Heart left ventricle (tissue), 16 donors: ENCODE measurements at places on chromosomes 1 and 21. TPM values are rescaled to one million over a fixed set of nuclear protein-coding genes. Genes with fewer than 3 reads are reported as not detected.

DNA sequence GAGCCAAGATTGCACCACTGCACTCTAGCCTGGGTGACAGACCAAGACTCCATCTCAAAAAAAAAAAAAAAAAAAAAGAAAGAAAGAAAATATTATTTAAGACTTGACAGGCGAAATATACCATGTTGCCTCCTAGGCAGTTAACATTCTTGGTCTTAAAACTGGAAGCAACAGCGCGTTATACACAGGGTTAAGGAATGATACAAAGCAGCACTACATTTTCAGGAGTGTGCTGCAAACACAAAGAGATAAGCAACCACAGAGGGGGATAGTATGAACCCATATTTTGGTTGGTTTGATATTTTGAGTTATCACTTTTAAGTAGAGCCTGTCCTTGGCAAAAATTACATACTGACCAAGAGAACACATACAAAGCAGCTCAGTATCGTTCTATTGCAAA, 25.1 kb downstream of the USP24 start:
- H3K36me3 ChIP-seq, result no peaks in the 10 kb centered on the region
- no peak for DNase-seq
- H3K27ac ChIP-seq, result no peak overlapping the region
- peaks cover 3% of the 10 kb centered on the region for H3K4me1 ChIP-seq

DNA sequence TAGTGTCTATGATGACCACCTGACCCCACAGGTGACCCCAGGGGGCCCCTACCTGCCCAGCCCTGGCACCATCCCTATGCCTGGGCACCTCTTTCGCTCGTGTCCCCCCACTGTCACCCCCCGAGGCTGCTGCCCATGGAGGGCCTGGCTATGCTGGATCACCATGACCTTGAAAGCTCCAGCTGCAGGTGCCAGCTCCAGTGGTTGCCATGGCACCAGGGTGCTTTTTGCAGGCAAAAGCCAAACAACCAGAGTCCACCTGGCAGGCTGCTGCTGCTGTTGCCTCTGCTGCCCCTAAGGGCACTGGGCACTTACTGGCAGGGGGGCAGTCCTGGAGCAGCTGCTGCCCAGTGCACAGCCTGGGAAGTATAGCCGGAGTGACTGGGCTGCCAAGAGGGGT, 21.7 kb downstream of the ETNK2 start:
- no peaks in the 10 kb centered on the region for H3K27me3 ChIP-seq
- H3K27ac ChIP-seq, result no peak overlapping the region
- H3K4me1 ChIP-seq, result peaks cover 4% of the 10 kb centered on the region
- no peak for DNase-seq
- no peak overlapping the region for H3K4me3 ChIP-seq
- H3K36me3 ChIP-seq, result peaks cover 14% of the 10 kb centered on the region

DNA sequence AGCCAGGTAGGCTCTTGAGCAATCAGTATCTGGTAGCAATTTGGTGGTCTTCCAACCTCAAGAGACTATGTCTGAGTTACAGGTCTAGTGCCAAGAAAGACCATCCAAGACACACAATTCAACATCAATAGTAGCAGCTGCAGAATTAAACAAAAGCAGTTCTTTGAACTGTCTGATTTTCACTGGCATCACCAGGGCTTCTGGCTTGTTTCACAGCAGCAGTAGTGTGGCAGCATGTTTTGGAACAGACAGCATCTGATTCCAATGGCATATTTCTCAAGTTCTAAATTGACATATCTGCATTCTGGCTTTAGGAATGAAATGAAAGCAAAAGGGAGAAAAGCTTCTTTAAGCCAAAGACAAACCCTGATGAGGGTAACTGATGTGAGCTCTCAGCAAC, 334.7 kb upstream of the PRMT6 start:
- DNase-seq, result no peak
- H3K4me1 ChIP-seq, result no peaks in the 10 kb centered on the region
- no peaks in the 10 kb centered on the region for H3K36me3 ChIP-seq
- no peak overlapping the region for H3K27ac ChIP-seq
- H3K27me3 ChIP-seq, result no peaks in the 10 kb centered on the region

GRCh38 chr1:201791051-201791778, 37.7 kb upstream of the IPO9 start:
- H3K4me3 ChIP-seq, result no peak overlapping the region
- peak; percentile 58 for DNase-seq
- H3K4me1 ChIP-seq, result peaks cover 61% of the 10 kb centered on the region
- H3K27ac ChIP-seq, result peak overlapping the region; percentile 79

DNA sequence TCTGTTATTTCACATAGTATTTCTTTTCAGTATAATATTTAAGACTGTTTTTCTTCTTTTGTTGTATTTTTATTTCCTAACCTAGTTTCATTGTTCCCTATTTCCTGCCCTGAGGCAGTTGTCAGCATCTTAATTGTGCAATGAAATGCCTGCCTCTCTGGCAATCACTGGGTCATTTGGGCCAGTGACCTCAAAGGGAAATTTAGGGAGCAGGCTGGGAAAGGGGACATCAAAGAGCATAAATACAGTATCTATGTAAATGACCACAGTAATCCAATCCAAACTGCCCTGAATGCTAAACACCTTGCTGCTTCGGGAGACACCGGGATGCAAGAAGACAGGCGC, 147.8 kb downstream of the TLR5 start:
- no peaks in the 10 kb centered on the region for H3K27me3 ChIP-seq
- peaks cover 25% of the 10 kb centered on the region for H3K4me1 ChIP-seq
- no peak overlapping the region for H3K4me3 ChIP-seq
- peak overlapping the region; percentile 39 for H3K27ac ChIP-seq
- peaks cover 32% of the 10 kb centered on the region for H3K36me3 ChIP-seq

GRCh38 chr1:174217248-174217647, 57.9 kb downstream of the RABGAP1L start:
- no peaks in the 10 kb centered on the region for H3K4me1 ChIP-seq
- H3K4me3 ChIP-seq, result no peak overlapping the region
- H3K27ac ChIP-seq, result no peak overlapping the region

GRCh38 chr1:75264112-75264511, 129.9 kb downstream of the LHX8 start:
- DNase-seq, result no peak
- H3K27me3 ChIP-seq, result no peaks in the 10 kb centered on the region
- H3K27ac ChIP-seq, result no peak overlapping the region
- no peaks in the 10 kb centered on the region for H3K4me1 ChIP-seq
- H3K36me3 ChIP-seq, result no peaks in the 10 kb centered on the region
- no peak overlapping the region for H3K4me3 ChIP-seq

DNA sequence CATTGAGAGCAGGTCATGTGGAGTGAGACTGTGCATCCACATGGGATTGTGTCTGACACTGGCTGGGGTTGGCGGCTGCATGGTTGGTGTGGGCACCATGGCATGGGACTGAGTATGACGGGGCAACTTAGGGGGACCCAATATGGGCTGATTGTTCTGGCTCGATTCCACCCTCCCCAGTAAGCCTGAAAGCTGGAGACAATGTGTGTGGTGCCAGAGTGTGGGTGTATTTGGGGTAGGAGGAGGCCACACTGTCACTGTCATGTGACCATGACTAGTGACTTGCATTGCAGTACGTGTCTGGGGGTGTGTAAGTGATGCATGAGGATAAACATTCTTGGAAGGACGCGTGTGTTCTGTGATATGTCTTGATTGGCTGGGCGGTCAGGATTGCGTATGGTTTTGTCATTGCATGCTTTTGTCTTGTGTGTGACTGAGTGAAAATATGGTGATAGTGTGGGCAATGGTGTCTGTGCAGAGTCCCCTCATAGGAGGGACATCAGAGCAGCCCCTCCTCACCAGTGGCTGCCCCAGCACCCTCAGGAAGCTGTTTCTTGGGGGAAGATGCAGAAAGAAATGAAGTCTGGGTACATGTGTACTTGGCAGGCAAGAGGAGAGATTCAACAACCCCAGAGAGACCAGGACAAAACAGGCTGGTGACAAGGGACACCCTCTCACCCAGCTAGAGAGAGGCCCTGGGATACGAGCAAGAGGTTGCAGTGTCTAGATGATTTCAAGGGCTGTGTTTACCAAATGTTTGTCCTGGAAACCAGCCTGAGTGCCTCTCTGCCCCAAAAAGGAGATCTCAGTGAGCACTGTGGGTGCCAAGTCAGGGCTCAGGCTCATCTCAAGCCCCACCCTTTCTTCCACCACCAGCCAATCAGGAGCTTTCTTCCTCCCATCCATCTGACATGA, 36.3 kb downstream of the SDC3 start:
- no peak overlapping the region for H3K27ac ChIP-seq
- no peak overlapping the region for H3K4me3 ChIP-seq
- H3K27me3 ChIP-seq, result no peaks in the 10 kb centered on the region
- DNase-seq, result no peak

- no peak for DNase-seq
- H3K4me3 ChIP-seq, result peak overlapping the region; percentile 29
- no peaks in the 10 kb centered on the region for H3K27me3 ChIP-seq
- H3K27ac ChIP-seq, result peak overlapping the region; percentile 52
- H3K4me1 ChIP-seq, result no peaks in the 10 kb centered on the region
Measured at GRCh38 chr21:45055861-45056260, 18.5 kb upstream of the ADARB1 start.

DNA sequence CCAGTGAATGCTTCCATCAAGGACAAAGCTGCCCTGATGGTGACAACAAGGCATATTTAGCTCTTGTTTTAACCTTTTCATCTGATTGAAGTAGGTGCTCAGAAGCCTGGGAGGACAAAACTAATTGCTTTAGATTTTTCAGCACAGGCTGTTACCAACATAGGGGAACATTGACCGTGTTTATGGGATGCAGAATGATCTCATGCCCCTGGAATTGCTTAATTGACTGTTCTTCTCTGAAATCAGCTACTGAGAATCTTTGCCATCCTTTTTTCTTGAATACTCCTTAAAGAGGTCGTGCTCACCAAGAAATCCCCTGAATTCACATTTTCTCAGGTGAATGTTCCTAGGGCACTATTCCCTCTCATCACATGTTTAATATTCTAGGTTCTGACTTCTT, 95.9 kb upstream of the CCDC190 start:
- H3K27ac ChIP-seq, result no peak overlapping the region
- H3K36me3 ChIP-seq, result no peaks in the 10 kb centered on the region
- no peaks in the 10 kb centered on the region for H3K27me3 ChIP-seq
- no peak for DNase-seq
- no peaks in the 10 kb centered on the region for H3K4me1 ChIP-seq

DNA sequence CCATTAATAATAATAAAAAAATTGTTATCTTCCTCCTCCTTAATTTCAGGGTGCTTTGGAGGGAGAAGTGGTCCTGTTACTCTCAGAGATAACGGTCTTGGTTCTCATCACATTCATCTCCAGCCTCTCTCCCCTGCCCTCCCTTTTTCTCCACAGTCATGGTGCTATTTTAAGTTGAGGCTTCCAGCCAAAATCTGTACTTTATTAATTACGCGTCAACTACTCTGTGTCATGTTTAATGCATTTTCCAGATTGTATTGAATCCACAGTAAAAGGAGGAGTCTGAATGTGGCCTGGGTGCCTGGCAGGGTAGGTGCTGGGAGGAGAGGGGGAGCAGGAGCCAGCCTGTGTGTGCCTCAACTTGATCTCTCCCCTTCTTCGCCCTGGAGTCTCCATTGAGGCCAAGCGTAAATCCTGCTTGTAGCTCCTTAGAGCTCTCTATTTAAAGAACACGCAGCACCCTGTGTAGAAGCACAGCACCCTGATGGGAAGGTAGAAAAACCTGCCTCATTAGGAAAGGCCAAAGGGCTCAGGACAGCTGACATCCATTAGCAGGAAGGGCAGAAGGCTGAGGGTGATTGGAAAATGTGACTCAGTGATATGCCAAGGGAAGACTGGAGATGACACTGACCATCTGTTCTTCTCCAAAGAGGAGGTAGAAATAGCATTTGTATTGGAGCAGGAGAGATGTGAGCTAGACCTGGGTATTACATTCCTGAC, 82.4 kb downstream of the PLXNA2 start:
- no peaks in the 10 kb centered on the region for H3K27me3 ChIP-seq
- H3K36me3 ChIP-seq, result no peaks in the 10 kb centered on the region
- peak overlapping the region; percentile 79 for H3K27ac ChIP-seq
- no peak overlapping the region for H3K4me3 ChIP-seq
- peaks cover 55% of the 10 kb centered on the region for H3K4me1 ChIP-seq

DNA sequence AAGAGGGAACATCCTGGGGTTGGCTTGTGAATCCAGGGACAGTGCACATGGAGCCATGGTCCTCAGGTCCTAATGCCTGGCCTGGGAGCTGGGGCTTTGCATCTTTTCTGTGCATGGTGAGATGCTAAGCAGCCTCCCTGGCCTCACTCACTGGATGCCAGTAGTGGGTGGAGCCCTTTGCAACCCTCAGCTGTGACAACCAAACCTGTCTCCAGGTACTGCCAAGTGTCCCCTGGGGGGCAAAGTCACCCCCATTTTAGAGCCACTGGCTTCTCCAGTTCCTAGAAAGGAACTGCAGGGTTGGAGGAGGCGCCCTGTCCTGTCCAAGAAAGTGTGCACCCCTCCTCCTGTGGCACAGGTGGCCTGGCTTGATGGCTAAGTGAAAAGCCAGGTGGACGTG, 44.6 kb upstream of the GRIK3 start:
- no peaks in the 10 kb centered on the region for H3K4me1 ChIP-seq
- no peaks in the 10 kb centered on the region for H3K27me3 ChIP-seq
- no peaks in the 10 kb centered on the region for H3K36me3 ChIP-seq
- no peak overlapping the region for H3K27ac ChIP-seq
- DNase-seq, result no peak

DNA sequence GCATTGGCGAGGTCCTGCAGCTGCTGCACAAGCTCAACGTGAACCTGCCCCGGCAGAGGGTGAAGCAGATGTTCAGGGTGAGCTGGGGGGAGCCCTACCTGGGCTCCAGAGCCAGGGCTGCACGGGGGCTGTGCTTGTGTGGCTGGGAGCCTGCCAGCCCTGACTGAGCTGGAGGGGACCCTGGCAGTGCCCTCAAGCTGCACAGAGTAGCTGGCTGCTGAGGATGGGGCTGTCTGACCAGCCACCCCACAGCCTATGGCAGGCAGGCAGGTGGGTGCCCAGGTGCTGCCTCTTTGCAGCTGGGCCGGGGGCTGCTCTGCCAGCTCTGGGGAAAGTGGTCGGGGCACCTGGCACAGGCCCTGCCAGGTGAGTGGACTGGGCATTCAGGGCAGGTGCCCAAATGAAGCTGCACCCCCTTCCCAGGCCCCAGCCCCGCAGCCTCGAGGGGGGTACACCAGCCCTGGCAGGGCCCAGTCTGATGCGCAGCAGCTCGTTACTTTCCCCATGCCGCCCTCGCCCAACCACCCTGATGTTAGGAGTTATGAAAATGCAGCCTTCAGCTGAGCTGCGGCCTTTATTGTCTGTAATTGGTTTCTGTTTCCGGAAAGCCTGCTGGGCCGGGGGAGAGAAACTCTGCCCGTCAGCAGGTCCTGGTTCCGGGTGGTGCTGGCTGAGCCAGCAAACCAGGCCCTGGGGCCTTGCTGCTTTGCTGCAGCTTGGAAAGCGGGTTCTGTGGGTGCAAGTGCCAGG, 4.3 kb downstream of the PLCH2 start:
- H3K27ac ChIP-seq, result no peak overlapping the region
- DNase-seq, result no peak
- H3K4me3 ChIP-seq, result no peak overlapping the region
- no peaks in the 10 kb centered on the region for H3K4me1 ChIP-seq
- no peaks in the 10 kb centered on the region for H3K36me3 ChIP-seq

The RNF2 gene
- total RNA-seq, result 12.4 TPM

The ANGPTL7 gene
- 0.30 TPM for total RNA-seq

The FCRL6 gene
- not detected for total RNA-seq

The DNAJC11 gene
- 67.4 TPM for total RNA-seq

The MROH9 gene
- not detected for total RNA-seq

The TRIM58 gene
- 9.6 TPM for total RNA-seq
